ENCODE measurements at places on chromosomes 3 and 15.

GRCh38 chr15:66777054-66777453 lies 75.0 kb downstream of the SMAD6 start:
- DNase-seq: no peak

DNA sequence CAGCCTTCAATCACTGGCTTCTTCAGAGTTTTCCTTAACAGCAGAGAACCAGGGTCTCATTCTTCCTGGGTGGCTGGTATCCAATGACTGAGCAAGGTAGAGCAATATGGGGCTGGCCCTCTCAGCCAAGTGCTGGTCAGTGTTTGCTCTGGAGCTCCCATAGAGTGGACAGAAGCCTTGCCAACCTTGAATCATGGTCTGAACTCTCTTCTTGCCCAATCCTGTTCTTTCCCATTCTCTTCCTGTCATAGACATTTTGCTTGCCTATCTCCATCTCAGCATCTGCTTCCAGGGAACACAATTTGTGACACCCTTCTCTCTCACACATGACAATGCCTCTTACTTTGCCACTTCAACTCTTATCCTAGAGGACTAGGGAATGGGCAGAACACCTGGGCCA lies 245.6 kb upstream of the PEX5L start:
- DNase-seq: no peak

- no peak for DNase-seq
Measured at GRCh38 chr3:43417133-43417532, 130.8 kb downstream of the SNRK start.

DNA sequence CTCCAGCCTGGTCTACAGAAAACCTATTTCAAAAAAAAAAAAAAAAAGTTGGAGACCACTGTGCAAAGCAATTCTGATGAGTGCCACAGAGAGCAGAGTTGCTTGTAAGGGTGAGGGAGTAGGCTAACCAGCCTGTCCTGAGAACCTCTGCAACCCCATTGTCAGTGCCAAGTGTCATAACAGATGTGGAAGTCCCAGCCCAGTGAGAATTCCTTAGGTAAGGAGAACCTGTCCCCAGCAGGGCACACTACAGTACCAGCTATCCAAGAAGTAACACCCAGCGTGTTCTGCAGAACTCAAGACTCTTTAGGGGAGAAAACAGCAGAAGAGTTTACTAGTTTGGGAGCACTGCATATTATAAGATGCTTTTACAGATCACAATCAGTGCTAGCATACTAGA lies 156.3 kb downstream of the LIPC start:
- no peak for DNase-seq

DNA sequence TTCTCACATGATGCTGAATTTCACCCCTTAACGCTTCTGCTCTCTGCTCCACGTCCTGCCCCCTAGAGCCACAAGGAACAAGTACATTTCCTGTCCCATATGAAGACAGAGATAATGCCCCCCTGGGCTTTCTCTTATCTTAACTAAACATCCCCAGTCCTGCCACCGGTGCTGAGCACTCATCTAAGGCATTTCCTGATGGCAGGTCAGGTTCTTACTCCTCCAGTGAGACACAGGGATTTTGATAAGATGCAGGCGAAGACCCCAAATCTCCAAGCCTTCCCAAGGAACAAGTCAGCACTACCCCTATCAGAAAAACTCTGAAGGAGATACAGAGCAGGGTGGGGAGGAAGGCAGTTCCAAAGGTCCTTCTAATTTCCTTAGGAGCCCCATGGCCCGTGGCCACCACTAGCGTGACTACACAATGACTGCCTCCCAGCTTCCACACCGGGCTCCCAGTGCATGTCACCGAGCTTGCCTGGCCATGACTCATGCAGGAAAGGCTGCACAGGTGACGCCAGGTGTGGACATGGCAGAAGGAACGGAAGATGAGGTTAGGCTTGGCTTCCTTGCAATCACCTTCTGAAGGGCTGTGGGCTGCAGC lies 152.9 kb downstream of the XXYLT1 start:
- no peak for DNase-seq

DNA sequence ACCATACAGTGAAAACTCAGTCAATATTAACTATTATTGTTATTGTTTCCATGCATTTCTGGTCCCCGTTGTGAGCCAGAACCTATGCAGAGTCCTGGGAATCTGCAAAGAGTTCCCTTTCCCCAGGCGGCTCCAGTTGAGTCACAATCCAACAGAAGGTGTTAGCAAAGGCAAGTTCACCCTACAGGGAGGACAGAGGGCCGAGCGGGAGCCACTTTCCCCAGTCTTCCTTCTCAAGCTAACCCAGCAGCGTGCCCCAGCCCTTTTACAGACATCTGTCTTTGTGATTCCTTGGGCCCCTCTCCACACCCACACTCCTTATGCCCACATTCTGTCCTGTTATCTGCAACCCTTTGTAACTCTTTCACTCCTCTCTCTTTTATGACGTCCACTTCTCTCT lies 13.1 kb upstream of the LTF start:
- DNase-seq: no peak

- no peak for DNase-seq
Measured at GRCh38 chr15:101275018-101275417, 2.3 kb downstream of the SELENOS start.

GRCh38 chr3:19738846-19739245 lies 195.2 kb downstream of the EFHB start:
- no peak for DNase-seq

DNA sequence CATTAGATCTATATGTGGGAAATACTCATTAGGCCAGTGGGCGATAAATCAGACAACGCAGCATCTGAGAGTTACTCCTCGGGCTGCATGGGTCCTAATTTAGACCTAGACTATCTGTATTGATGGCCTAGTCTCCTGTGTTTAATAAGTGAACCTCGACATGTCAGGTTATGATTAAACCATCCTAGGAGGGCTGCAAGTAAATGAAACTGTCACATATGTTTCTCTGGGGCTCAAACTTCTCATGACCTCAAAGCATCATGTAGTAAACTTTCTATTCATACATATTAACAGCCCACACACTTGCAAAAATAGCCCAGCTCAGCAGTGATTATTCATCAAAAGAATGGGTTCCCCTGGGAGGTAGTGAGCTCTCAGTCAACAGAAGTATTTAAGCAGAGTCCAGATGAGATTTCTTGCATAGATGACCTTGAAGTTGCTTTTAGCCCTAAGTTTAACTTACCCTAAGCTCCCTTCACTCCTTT lies 51.6 kb downstream of the RAB11A start:
- DNase-seq: no peak

Data from H1 (cell line).